Activated CD8-positive, alpha-beta memory T cell treated with anti-CD3 and anti-CD28 coated beads for 1 hour (primary cell): ENCODE measurements at places on chromosomes 6 and 20.

- no peak for DNase-seq
These were observed 1.8 kb downstream of the FOXO3 start for GRCh38 chr6:108562503-108562993.

DNA sequence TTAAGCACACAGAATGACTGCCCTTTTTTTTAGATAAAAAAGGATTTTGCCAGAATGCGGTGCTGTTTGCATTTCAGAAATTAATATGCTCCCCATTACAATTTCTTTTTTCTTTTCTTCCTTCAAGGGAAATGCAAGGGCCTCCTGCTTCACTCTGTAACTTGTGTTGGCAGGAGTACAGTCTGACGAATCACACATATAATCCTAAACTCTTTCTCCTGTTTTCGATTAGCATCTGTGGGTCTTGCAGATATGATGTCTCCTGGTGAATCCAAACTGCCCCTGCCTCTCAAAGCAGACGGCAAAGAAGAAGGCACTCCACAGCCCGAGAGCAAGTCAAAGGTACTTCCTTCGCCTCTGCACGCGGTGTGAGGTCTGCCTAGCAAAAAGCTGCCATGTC lies 149.5 kb downstream of the TMEM242 start:
- no peak for DNase-seq

GRCh38 chr20:25637247-25637646 lies 13.4 kb upstream of the NANP start:
- DNase-seq, result no peak

DNA sequence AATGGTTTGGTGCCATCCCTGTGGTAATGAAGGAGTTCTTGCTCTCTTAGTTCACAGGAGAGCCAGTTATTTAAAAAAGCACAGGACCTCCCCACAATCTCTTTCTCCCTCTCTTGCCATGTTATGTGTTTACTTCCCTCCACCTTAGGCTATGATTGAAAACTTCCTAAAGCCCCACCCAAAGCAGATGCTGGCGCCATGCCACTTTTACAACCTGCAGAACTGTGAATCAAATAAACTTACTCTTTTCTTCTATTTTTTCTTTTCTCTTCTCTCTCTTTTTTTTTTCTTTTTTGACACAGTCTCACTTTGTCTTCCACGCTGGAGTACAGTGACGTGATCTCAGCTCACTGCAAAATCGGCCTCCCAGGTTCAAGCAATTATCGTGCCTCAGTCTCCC lies 508.4 kb upstream of the EPHA7 start:
- no peak for DNase-seq

DNA sequence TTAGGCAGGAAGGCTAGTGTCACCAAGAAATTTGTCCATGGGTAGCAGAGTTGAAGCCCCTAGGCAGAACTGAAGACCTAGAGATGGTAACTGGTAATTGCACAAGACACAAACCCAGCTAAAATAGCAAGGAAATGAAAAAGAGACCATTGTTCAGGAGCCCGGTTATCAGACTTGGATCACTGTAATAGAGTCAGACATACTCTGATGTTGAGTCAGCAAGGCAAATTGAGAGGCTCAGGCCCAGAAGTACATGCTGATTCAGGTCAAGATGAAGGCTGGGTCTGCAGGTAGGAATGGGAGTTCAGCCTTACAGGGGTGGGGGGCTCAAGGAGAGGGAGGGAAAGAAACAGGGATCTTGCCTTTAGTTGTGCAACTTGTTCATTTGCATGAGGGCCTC lies 6.5 kb upstream of the TMEM242 start:
- no peak for DNase-seq

GRCh38 chr20:47740862-47741184 lies 44.5 kb downstream of the SULF2 start:
- no peak for DNase-seq

DNA sequence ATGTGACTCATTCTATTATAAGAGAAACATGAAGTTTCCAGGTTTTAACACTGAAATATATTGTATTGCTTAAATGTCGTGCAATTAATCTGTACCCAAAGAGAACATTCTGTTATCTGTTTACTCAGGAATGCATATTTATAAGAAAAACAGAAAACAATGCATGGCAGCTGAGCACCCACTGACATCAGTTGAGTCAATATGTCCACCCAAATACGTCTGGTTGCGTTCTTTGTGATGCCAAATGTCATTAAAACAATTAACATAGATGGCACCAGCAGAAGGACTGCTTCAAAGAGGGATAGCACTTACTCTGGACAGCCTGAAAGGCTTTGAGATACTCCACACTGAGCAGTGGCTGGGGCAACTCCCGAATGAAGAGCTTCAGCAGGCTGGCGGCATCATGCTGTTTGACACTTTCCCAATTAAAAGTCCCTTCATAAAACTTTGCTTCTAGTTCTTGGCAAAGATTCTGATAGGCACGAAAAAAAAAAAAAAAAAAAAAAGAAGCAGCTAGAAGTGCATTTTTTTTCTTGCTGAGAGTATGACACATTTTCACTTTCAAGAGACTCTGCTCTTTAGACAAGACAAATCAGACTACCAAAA lies 102.3 kb downstream of the ARHGAP18 start:
- no peak for DNase-seq

- no peak for DNase-seq
These were observed 235.1 kb upstream of the ZNF217 start for GRCh38 chr20:53828682-53829254.
